Cerebellar nuclear complex (tissue), 1 donor: ENCODE measurements at places on chromosomes 13 and 19.

GRCh38 chr13:97600458-97601075 lies 166.6 kb downstream of the RAP2A start:
- no peak for DNase-seq

GRCh38 chr19:40486017-40486416 lies 19.2 kb downstream of the SPTBN4 start:
- no peak for DNase-seq

- DNase-seq: no peak
Observed at GRCh38 chr19:4568886-4569285, 9.4 kb upstream of the SEMA6B start.

DNA sequence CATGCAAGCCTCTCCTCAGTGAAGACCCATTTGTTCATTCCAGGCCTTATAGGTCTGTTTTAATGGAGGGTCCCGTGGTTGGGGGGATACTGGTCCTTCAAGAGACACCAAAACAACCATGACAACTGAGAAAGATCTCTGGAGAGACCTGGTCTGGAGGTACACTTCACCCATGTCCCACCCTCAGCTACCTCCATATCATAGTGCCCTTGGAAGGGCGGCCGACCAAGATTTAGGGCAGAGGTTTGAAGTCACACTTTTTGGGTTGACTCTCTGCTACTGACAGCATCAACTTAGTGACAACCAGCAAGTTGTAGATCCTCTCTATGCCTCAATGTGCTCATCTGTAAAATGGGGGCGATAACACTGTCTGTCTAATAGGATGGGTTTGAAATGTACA lies 177.3 kb downstream of the TSHZ3 start:
- no peak for DNase-seq

DNA sequence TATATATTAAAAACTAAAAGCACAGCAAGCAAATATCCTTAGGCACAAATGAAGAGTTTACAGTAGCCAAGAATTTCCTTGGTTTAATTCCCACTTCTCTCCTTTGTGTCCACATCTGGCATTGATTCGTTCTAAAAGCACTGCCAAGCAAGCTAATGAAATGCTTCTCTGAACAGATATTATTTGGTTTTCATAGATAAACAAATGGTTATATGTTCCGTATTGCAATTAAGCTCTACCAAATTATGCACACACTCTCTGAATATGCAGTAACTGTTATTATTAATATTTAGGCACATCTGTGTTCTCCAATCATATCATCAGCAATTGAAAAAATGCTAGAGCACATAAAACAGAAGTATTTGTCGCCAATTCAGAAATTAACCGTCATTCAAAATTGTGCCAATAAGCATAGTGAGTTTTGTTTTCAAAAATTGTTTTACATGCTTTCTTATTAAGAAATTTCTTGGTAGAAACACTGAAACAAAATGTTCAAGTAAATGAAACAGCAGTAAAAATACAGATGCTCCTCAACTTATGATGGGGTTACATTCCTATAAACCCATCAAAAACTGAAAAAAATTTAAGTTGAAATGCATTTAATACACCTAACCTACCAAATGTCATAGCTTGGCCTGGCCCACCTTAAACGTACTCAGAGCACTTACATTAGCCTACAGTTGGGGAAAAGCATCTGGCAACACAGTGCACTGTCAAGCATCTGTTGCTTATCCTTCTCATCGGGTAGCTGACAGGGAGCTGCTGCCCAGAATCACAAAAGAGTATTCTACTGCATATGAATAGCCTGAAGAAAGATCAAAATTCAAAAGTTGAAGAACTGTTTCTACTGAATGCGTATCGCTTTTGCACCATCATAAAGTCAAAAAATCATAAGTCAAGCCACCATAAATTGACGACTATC lies 2134.7 kb downstream of the PCDH9 start:
- DNase-seq: no peak

GRCh38 chr13:66264971-66265370 lies 965.2 kb downstream of the PCDH9 start:
- DNase-seq: no peak

GRCh38 chr13:113258321-113259054 lies 38.6 kb upstream of the LAMP1 start:
- no peak for DNase-seq
